ENCODE measurements at places on chromosomes 16 and 17.

GRCh38 chr16:1645914-1646525 lies 32.1 kb upstream of the JPT2 start:
- no peak for DNase-seq

GRCh38 chr17:74117999-74118421 lies 85.5 kb upstream of the RPL38 start:
- no peak for DNase-seq

GRCh38 chr16:84499638-84500037 lies 4.8 kb downstream of the MEAK7 start:
- DNase-seq, result no peak

- no peak for DNase-seq
Observed at GRCh38 chr17:63762161-63763078, 11.0 kb downstream of the CCDC47 start.

DNA sequence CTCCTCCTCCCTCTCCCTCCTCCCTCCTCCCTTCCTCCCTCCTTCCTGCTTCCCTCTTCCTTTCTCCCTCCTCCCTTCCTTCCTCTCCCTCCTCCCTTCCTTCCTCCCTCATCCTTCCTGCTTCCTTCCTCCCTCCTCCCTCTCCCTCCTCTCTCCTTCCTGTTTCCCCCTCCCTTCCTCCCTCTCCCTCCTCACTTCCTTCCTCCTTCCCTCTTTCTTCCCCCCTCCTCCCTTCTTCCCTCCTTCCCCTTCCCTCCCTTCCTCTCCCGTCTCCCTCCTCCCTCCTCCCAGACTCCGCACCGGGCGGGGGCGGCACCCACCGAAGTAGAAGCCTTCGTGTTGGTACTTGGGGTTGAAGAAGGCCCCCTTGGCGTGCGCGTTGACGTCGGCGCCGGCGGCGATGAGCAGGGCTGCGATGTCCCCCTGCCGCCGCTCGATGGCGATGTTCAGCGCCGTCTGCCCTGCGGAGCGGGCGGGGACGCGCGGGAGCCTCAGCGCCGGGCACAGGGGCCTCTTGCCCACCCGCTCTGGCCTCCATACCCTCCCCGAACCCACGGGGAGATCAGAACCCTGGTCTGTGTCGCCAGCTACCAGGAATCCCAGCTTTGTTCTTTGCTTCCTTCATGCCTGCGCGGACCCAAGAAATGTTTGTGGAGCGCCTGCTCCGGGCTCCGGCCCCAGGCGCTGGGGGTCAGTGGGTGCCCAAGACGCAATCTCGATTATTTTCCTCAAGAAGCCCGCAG lies 22.2 kb downstream of the TRPV3 start:
- DNase-seq, result peak; percentile 80

DNA sequence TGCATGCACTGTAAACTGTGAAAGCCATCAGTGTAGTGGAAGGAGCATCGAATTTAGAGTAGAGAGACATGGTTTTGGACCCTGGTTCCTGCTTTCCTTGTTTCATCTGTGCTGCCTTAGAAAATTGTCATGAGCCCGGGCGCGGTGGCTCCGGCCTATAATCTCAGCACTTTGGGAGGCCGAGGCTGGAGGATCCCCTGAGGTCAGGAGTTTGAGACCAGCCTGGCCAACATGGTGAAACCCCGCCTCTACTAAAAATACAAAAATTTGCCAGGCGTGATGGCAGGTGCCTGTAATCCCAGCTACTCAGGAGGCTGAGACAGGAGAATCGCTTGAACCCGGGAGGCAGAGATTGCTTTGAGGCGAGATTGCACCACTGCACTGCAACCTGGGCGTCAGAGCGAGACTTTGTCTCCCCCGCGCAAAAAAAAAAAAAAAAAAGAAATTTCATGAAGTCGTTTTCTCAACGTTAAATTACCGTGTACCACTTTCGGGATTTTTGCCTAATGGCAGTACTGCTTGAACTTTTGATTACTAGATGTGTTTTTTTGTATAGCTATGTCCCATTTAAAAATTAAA lies 912 bp downstream of the COQ7 start:
- DNase-seq, result no peak

DNA sequence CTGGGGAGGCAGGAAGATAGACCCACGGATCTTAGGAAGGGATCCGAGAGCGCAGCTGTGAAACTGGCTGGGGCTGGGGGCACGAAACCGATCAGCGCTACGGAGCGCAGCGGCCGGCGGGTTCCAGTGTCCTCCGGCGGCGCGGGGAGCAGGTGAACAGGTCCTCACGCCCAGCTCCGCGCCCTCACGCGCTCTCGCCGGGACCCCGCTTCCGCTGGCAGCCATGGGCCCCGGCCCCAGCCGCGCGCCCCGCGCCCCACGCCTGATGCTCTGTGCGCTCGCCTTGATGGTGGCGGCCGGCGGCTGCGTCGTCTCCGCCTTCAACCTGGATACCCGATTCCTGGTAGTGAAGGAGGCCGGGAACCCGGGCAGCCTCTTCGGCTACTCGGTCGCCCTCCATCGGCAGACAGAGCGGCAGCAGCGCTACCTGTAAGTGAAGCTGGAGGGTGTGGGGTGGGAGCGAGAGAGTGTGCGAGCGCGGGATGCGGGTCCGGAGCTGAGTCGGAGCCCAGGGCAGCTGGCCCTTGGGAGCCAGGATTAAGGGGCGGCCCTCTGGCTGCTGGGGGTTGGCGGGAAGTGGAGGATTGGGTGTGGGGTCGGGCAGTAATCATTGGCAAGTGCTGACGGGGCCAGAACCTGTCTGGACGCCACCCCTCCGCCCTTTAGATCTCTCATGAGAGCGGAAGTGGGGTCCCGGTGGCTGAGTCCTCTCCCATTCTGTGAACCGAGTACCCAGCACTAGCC lies 479 bp downstream of the ITGA3 start:
- peak; percentile 63 for DNase-seq

- DNase-seq, result peak; percentile 37
Observed at GRCh38 chr17:13160296-13160695, 142.5 kb upstream of the ELAC2 start.

Measured in AG10803 (cell line).